WTC11 (cell line): ENCODE measurements at places on chromosomes 4 and X.

GRCh38 chr4:153788051-153788412, 851 bp downstream of the SFRP2 start:
- peak; percentile 24 for DNase-seq

DNA sequence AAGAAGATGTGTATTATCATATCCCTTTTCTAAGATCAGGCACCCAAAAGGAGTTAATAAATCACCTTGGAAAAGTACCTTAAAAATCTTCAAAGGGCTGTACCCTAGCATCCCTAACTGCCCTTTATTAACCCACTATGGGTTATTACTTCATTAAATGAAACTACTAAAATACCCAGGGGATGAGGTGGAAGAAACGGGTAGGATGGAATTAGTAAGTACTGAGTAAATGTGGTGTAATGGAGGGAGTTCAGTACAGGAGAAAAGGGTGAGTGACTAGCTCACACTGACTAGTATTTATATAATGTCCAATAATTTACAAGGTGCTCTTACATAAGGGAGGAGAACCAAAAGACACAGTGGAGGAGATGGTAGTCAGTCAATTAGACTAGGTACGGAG, 51.0 kb upstream of the RASGEF1B start:
- no peak for DNase-seq

GRCh38 chrX:37765507-37765906, 14.4 kb upstream of the CYBB start:
- DNase-seq: no peak

GRCh38 chr4:304969-305680, at the start of gene ZNF732:
ZNF732 (minus strand) TSS chr4:305474; CDS start chr4:305310, 164 bp downstream.
- peak; percentile 89 for DNase-seq

- no peak for DNase-seq
Observed at GRCh38 chr4:72112514-72113156, 80.8 kb downstream of the NPFFR2 start.

GRCh38 chrX:27463187-27463586, at the start of gene PPP4R3C:
PPP4R3C (minus strand) TSS chrX:27463341; CDS start chrX:27463296, 45 bp downstream.
- DNase-seq: no peak

GRCh38 chrX:150450519-150451177, 87.5 kb downstream of the MAMLD1 start:
- DNase-seq: no peak

DNA sequence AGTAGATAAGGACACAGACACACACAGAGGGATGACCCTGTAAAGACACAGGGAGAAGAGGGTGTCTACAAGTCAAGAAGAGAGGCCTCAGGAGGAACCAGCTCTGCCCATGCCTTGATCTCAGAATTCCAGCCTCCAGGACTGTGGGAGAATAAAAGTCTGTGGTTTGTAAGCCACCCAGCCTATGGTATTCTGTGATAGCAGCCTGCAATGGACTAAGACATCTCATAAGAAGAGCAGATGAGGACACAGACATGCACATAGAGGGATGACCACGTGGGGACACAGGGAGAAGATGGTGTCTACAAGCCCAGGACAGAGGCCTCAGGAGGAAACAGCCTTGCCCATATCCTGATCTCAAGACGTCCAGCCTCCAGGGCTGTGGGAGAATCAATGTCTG, 9.4 kb downstream of the XG start:
- DNase-seq: no peak

DNA sequence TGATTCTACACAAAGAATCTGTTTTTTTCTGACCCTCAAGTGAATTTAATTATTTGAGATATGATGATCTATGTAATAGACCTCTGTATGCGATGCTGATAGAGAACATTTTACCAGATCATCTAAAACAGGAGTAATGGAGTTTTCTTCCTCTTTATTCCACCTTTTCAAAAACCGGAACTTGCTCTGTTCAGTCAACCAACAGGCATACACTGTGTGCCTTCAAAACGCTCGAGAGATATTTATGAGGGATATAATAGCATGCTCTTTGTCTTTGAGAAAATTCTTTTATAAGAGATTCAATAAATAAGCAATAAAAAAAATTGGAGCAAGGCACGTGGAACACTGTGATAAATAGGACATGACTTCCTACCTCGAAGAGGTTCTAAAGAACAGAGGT, 2.0 kb downstream of the NYX start:
- DNase-seq: no peak

- DNase-seq: no peak
Observed at GRCh38 chrX:84865113-84865512, 138.6 kb upstream of the APOOL start.

GRCh38 chr4:21517126-21517859, 431.3 kb downstream of the KCNIP4 start:
- DNase-seq: no peak

DNA sequence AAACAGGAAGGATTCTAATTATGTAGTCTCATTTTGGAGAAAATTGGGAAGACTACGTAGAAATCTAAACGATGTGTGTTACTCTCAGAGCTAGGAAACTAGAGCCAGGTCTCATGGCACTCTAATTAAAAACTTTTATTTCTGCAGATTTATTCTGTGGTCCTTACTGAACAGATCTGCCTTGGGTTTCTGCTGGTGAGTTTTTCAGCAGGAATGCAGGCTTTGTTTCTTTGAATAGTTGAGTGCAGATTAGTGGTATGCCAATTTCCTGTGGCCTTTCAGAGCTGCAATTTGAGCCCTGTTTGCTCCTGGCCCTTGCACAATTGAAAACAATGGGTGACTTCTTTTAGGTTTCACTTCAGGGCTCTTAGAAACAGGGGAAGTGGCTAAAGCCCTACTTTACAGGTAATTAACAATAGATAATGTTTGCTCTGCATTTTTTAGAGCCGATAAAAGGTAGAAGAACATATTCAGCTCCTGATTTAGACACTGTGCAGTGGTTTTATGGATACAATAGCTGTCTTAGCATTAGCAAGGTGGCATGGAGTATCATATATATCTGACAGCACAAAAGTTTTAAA, 21.8 kb downstream of the SPRY1 start:
- peak; percentile 44 for DNase-seq

GRCh38 chr4:54090804-54091623, 8.9 kb upstream of the GSX2 start:
- no peak for DNase-seq

DNA sequence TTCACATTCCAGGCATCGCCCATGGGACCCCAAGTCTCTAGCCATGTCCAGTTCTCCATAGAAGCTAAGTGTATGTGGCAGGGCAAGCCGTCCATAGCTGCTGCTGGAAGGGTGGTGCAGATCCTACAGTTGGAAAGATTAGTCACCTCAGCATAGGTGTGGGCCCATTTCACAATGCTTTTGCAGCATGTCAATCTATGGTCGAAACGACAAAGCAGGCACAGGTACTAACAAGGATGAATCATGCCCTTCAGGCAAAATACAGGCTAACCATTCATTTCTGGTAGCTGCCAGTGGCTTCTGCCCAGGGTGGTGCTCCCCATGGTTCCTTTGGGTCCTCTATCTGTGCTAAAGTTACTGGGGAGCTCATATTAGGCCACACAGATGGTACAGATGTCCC, 225.2 kb downstream of the ADGRL3 start:
- DNase-seq: no peak

DNA sequence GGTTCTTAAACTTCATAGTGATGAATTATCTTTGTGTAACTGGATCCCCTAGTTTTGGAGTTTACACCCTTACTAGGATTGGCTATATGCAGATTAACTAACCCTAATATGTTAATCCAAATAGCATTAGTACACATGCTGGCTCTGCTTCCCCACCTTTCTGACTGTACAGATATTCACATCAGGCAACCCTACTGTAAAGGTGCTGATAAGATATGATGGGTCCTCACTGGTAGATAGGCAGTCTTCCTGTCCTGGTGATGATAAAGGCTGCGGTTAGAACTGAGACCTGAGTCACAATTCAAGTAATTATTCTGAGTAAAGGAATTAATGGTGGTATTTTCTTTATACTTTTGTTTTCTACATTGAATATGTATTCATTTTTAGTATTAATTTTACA, 118.6 kb downstream of the COL4A5 start:
- no peak for DNase-seq

GRCh38 chrX:66163447-66163846, 600 bp upstream of the HEPH start:
- no peak for DNase-seq

DNA sequence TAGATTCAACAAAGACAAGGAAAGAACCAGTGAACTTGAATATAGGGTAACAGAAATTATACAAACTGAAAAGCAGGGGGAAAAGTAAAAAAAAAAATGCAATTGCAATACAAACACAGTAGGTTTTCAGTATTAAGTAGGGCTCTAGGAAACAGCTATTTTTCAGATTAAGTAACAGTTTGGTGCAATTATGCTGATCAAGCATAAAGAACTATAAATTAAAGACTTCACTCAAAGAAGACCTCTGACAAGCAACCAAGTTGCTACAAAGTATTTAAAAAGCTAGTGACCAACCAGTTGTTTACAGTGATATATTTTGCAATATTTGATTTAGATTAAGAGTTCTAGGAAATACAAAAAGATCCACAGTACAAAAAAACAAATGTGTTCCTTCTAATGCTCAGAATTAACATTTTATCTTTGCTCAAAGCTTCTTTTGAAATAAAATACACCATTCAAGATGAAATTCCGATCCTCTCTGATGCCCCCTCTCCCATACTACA, 230.8 kb upstream of the FTHL17 start:
- DNase-seq: no peak

- no peak for DNase-seq
Observed at GRCh38 chr4:6378493-6379445, 93.6 kb downstream of the PPP2R2C start.

- DNase-seq: no peak
Observed at GRCh38 chr4:152369902-152370295, 166.0 kb downstream of the FBXW7 start.

- no peak for DNase-seq
Observed at GRCh38 chr4:153348006-153348405, 3.5 kb downstream of the MND1 start.

DNA sequence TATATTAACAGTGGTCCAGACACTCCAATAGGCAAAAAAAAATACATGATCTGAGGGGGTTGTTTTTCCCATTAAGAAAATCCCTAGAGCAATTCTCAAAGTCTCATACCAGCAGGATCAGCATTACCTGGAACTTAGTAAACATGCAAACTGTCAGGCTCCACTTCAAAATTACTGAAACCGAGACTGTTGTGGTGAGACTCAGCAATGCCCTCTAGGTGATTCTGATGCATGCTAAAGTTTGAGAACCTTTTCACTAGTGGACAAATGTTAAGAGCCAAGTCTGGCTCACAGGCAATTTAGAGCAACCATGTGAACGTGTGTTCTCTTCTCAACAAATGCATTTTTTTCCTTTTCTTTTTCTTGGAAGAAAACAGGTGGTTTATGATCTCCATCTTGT, 30.2 kb downstream of the NEK1 start:
- no peak for DNase-seq

DNA sequence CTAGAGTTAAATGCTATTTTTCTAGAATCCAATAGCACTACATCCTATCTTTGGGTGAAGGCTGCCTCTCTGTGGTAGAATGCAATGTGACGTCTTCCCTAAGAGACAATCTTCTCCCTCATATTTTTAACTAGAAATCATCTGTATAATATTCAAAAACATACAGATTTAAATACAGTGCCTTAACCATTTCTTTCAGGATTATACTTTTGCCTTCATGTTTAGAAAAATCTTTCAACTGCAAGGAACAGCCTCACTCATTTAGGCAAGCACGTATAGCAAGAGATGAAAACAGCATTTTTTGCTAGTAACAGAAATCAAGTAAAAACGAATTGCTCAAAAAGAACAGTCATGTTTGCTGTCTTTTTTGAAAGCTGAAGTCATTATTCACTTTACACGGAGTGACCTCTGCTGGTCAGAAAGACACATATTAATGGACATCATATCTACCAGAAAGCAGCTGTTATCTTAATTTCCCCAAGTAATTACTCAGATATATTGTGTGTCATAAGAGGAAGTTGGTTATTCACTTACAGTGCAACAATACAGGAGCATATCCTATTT, 422.3 kb downstream of the STPG2 start:
- no peak for DNase-seq

DNA sequence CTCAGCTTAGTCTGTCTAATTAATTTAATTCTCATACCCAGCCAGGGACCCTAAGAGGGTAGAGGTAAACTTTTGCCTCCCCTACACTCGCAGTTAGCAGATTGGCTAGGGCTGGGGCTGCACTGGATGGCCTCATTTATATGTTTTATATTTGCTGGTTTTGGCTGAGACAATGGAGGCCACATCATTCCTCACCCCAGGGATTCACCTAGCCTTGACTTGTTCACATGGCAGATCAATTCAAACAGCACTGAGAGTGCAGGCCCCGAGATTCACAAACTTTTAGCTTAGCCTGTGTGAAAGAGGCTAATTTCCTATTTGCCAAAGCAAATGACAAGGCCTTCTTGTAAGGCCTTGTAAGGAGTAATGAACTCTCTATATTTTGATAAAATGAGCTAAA, 844.4 kb downstream of the ARAP2 start:
- DNase-seq: no peak

DNA sequence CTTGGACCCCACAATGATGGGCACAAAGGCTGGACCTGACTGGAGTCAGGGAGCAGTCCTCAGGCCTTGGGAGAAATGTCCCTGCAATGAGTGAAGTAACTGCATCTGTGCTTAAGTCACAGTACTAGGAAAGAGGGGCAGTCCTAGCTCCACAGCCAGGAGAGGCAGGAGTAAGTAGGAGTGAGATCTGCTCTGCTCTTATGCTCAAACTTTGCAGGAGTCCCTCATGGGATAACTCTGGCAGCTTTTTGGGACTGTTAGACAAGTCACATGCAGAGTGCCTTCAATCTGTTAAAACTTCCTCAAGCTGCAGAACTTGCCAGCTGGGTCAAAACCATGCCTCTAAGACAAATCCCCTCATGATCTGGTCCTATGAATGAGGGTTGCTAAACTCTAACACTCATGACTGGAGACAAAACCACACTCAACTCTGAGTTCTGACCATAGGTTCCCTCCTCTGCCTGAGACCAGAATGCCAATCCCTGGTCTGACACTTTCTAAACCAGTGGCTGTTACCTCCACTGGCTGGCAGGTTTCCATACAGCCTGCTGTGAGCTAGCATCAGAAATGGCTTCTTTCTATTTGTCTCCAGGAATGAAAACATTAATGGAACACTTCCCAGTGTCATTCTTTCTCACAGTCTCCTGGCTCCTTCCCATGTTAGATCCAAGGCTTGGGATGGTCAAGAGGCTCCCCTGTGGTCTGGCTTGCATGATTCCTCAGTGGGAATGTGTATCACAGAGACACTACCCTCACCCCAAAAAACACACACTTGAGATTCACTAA, 819.3 kb downstream of the PCDH7 start:
- no peak for DNase-seq

DNA sequence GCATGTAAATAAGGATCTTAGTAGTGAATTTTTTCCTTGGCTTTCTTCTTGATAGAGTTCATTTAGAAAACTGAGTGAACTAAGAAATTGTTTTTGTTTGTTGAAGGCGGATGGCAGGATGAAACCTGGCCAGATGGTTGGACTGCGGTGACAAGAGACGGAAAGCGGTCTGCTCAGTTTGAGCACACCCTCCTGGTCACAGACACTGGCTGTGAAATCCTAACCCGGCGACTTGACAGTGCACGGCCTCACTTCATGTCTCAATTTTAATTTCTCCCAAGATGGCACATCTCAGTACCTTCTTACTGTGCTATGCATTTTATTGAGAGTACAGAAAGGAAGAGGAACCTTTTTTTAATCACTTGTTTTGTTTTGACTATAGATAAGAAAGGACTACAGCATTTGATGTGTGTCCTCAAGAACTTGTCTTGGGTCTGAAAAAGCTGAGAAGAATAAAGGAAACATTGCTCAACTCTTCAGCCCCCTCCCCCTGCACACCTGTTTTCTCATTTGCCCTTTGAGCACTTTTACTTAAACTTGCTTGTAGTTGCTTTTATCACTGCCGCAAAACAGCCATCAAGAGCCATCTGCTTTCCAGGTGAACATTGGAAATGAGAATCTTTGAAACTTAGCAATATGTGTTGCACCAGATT, 27.4 kb downstream of the ADH5 start:
- no peak for DNase-seq
